ENCODE measurements at places on chromosomes 7 and 10. TPM values are rescaled to one million over a fixed set of nuclear protein-coding genes. Genes with fewer than 3 reads are reported as not detected.

Gene VCL
- total RNA-seq: 153 TPM

Gene SDK1
- total RNA-seq: 0.40 TPM

Gene MCM10
- 21.2 TPM for total RNA-seq

Gene C10orf67
- not detected for total RNA-seq

Gene FXYD4
- total RNA-seq: not detected

Gene COBL
- total RNA-seq: 4.1 TPM

Gene LIPK
- not detected for total RNA-seq

Gene MKX
- not detected for total RNA-seq

Gene CALML5
- not detected for total RNA-seq

Gene NXPH1
- not detected for total RNA-seq

Gene TLX1
- total RNA-seq: not detected

Gene VENTX
- not detected for total RNA-seq

Gene GATA3
- 6.4 TPM for total RNA-seq

Gene HOXA11
- 0.75 TPM for total RNA-seq

Gene DYDC2
- total RNA-seq: not detected

Gene LRRC61
- total RNA-seq: not detected

Gene ANKRD22
- total RNA-seq: 0.22 TPM

Gene PDE6C
- total RNA-seq: not detected

Gene NKX2-3
- total RNA-seq: 0.08 TPM

Gene SH2D4B
- total RNA-seq: 0.09 TPM

Gene PDE1C
- total RNA-seq: 3.4 TPM

Gene PHKG1
- total RNA-seq: 0.22 TPM

Gene GLI3
- 0.24 TPM for total RNA-seq

Gene IFIT1B
- not detected for total RNA-seq

Gene MDFIC
- 23.8 TPM for total RNA-seq

Gene LEP
- total RNA-seq: not detected

Gene CYP2C18
- 0.07 TPM for total RNA-seq

Gene UTF1
- not detected for total RNA-seq

Gene ADAM22
- 0.61 TPM for total RNA-seq

Gene GRID2IP
- total RNA-seq: not detected

Gene NUDT1
- 102 TPM for total RNA-seq

Gene GBX1
- total RNA-seq: not detected

Gene AMZ1
- total RNA-seq: not detected

Gene CYP3A7
- 0.06 TPM for total RNA-seq

Gene CDC123
- total RNA-seq: 122 TPM

Gene KCNH2
- 2.0 TPM for total RNA-seq

Gene SLC13A1
- not detected for total RNA-seq

Gene HERC4
- total RNA-seq: 29.1 TPM

Gene LMBR1
- 35.4 TPM for total RNA-seq
